HT1080 (cell line): ENCODE measurements at places on chromosomes 3 and 15. TPM values are rescaled to one million over a fixed set of nuclear protein-coding genes. Genes with fewer than 3 reads are reported as not detected.
A peak's percentile ranks its signal among the peaks of the same experiment; 100 is the strongest.

DNA sequence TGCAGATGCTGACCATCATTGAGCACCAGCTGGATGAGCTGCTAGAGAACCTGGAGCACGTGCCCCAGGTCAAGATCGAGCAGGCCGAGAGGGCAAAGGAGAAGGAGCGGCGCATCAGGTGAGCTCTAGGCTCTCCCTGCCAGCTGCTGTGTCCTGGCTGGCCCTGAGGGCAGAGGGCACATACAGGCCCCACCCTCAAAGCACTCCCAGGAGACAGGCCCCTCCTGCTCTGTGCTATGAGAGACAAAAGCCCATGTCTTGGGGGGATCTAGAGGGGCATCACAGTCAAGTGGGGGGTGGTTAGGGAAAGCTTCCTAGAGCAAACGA is 39.5 kb downstream of the CFAP100 start:
- DNase-seq: no peak

The SOX14 gene
- total RNA-seq: not detected in 2 replicates

GRCh38 chr3:28649266-28649665 is 300.6 kb upstream of the AZI2 start:
- DNase-seq: no peak

DNA sequence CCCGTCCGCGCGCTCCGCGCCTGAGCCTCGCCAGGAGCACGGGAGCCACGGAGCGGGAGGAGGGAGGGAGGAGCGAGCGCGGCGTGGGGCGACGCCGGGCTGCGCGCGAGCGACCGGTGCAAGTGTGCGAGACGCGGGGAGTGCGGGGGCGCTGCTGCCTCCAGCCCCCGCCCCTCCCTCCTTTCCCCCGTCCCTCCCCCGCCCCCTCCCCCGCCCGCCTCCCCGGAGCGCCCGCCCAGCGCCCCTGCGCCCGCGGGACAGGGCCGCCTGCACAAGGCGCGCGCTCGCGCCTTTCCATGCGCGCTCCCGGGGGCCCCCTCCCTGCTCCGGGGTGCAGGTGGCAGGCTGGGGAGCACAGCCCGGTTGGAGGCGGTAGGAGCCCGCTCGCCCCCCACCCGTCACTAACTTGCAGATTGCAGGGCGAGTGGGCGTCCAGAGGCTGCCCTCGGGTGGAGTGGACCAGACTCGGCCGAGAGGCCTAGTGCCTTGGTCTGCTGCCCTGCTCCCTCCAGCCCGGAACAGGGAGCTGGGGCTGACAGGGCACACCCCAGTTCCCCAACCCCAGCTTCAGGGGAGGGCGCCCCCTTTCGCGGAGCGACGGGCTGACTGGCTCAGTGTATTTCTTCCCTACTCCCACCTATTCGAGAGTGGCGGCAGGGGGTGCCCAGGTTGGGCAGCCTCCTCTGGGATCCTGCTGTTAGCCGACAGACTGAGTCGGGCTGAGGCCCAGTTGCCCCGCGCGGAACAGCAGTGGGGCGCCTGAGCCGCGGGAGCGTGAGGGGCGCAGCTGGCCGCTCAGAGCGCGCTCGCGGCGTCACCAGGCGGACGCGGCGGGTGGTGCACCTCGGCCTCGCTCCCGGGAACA is at the start of gene WNT7A:
TSS of gene WNT7A (minus strand) at position 126 of the 865 bp plus-strand sequence. CDS start 255 bp downstream, outside the sequence.
- no peak for DNase-seq

GRCh38 chr15:80403712-80404056 is 498 bp upstream of the ARNT2 start:
- DNase-seq: no peak

DNA sequence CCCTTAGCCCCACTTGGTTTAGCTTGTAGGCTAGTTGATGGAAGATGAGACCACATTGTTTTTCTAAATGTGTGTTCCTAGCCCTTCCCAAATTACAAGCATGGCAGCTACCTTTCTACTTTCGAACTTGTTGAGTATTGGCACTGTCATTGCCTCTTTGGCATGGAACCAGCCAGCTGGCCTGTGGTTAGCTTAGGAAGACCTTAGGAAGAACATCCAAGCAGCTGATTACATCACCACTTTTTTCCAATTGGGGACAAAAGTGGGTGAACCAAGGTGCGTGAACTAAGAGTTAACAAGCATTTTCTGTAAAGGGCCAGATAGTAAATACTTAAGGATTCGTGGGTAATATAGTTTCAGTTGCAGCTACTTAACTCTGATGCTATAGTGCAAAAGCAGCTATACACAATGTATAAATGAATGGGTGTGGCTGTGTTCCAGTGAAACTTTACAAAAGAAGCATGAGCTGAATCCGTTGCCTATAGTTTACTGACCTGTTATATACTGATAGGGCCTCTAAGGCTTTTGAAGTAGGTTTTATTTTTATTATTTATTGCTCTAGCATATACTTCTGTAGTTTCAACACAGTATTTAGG is 8.5 kb downstream of the KLHL18 start:
- DNase-seq: no peak

DNA sequence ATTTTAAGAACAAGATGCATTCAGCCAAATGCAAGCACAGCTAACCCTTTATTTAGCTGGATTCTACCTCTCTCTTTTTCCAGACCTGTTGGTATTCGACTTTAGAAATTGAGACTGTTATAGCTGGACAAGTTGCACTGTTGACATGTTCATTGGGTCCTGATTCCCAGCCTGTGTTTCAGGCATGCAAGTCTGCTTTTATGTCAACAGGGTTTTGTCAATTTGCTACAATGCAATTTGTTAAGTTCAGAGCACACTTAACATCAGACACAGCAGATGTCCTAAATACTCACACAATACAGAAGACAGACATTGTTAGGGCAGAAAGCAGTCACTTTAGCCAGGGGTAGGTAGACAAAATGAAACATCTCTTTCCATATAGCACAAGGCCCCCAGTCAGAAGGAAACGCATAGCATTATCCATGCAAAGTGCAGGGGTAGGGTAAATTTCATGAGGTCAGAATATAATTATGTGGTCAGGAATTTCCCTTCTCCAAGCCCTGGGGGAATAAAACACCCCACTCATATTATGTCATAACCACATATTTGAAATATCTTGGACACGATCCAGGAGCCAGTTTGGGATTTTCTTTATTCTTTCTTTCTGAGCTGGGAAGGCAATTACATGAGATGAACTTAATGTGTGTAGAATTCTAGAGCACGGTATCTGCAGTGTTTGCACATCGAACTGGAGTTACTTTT is 504.1 kb downstream of the NTRK3 start:
- DNase-seq: peak; percentile 86

- DNase-seq: peak; percentile 49
These were observed 60.1 kb upstream of the DAZL start for GRCh38 chr3:16665282-16665741.

- DNase-seq: peak; percentile 97
These were observed 62.1 kb upstream of the XCR1 start for GRCh38 chr3:46089237-46090011.

- no peak for DNase-seq
These were observed 49.3 kb upstream of the CA12 start for GRCh38 chr15:63430766-63431451.

- DNase-seq: peak; percentile 80
These were observed 72.1 kb upstream of the FNDC3B start for GRCh38 chr3:171967137-171967783.

DNA sequence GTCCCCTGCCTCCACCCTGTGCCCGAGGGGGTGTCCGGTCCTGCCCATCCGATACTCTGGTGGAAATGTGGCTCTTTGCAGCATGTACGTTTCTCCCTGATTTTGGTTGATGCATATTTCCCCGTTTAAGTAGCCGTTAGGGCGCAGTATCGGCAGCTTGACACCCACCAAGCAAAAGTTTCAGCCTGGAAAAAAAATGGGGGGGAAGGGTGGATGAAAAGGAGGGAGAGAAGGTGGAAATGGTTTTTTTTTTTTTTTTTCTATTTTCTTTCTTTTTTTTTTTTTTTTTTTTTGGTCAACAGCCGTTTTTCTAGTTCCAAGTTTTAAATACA is 1.3 kb downstream of the RAP2B start:
- peak; percentile 62 for DNase-seq

DNA sequence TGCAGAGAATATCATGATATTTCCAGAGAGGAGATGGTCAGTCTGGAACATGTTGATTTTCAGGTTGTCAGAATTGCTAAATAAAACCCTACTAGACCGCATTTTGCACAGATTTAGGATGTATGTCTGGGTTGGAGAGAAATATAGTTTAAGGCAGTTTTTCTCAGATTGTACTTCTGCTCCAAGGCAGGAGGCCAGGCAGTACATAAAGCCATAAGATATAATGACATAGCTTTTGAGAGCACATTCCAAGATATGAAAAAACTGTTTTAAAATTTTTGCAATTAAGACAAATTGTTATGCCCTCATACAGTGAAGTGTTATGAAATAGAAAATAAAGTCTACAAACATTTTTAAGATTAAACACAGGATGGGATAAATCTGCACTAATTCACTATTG is 301.8 kb upstream of the CBLB start:
- DNase-seq: no peak

- DNase-seq: peak; percentile 54
These were observed 7.2 kb downstream of the POLR2H start for GRCh38 chr3:184368586-184369183.

The SNTN gene
- total RNA-seq: not detected in 2 replicates

DNA sequence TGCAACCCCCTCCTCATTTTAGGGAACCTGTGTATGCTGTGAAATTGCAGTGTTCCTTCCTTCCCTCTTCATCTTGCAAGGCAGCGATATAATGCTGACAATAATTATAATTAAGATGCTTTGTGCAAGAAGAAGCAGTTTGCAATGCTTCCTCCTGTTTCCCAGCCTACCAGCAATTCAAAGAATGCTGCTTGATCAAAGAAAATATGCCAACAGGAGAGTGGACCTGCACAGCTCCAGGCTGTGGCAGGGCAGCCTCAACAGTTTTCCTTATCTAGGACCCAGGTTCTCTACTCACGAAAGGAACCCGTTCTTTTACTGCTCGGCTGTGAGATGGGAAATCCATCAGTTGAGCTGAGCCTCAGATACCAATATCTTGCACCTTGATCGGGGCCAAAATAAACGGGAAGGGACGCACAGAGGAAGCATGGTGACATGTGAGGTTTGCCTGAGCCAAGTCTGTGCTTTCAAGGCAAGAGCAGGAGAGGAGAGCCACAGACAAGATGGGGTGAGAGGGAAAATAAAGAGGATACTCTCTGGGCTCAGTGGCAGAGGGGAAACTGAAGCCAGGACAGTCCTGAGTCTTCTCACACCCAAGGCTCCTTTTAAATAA is 22.6 kb upstream of the LRTM1 start:
- DNase-seq: no peak

DNA sequence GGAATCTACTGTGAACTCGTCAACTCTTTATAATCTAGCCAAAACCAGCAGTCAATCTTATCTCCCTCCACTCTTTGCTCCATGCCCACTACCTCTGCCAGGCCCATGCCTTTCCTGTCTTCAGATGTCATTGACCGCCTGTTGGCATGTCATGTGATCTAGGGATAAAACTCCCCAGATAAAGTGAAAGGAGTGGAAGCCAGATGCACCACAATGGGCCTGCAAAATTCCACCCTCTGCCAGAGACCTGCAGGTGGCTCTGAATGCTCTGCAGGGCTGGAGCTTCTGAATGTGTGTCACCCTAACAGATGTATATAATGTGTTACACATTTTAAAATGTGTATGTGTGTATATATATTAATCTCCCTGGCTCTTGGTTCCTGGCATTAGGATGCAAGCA is 2.3 kb upstream of the CCR3 start:
- no peak for DNase-seq

DNA sequence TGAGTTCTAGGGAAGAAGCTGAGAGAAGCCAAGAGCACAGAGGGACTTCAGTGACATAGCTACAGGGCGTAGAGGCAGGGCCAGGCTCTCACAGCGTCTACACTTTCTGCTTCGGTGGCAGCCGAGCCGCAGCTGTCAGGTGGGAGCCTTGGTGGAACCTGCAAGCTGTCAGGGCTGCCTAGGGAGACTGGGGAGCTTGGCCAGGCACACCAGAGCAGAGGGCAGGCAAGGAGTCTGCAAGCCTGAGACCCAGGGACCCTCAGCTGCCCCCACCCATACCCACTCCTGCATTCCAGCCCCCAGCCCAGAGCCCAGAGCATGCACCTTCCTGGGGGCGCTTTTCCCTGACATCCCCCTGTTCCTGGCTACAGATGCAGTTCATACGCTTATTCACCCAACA is 13.4 kb upstream of the KLF15 start:
- DNase-seq: no peak

DNA sequence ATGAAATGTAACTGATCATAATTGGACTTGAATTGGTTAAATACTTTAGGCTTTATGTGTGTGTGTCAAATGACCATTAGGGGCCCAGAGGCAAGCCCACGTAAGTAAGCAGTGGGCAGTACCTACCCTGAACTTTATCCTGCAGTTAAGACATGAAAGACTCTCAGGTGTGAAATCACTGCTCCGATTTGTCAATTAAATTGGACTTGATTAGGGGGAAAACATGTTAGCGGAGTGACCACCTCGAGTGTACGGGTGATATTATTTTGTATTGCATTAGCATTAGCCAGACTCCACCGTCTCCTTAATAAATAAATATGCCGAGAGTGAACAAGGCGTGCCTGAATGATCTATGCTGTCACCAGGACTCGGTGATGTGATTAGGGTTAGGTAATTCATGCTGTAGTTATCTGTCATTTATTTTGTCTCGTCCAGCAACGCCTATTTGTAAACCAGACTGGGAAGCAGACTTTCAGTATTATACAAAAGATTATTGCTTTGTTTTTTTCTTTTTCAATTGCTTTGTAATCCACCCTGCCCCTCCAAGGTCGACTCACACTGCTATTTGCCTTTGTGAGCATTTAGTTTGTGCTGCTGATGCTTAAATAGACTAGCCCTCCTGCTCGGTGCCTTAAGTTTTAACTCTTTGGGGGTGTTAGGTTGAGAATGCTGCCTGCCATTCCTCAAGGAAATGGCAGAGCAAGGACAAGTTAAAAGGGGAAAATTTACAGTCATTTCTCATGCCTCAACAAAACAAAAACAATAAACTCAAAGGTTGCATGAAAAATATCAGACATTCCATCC is 1.8 kb downstream of the RBMS3 start:
- peak; percentile 48 for DNase-seq
